ENCODE measurements at places on chromosomes 5 and 9.

GRCh38 chr5:56632939-56633338 is 182.4 kb upstream of the MAP3K1 start:
- no peak for DNase-seq

- no peak for DNase-seq
Observed at GRCh38 chr5:118440496-118440895, 547.9 kb downstream of the DTWD2 start.

- peak; percentile 38 for DNase-seq
Observed at GRCh38 chr9:21434202-21435014, 5.8 kb upstream of the IFNA1 start.

DNA sequence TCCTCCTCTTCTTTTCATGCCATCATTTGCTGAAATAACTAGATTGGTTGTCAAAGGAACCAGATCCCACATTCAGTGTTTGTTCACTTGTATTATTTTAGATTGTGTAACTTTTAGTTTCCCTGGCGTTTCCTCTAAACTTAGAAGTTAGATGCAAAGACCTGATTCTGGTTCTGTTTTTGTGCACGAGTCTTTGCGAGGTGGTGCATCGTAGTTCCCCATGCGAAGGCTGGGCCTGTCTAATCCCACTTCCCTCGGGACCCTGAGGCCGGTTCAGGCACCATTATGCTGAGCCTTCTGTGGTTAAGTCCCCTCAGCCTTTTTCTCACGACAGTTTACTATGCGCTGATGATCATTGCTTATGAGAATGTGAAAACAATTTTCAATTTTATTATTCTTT is 219.1 kb upstream of the OTULINL start:
- no peak for DNase-seq

DNA sequence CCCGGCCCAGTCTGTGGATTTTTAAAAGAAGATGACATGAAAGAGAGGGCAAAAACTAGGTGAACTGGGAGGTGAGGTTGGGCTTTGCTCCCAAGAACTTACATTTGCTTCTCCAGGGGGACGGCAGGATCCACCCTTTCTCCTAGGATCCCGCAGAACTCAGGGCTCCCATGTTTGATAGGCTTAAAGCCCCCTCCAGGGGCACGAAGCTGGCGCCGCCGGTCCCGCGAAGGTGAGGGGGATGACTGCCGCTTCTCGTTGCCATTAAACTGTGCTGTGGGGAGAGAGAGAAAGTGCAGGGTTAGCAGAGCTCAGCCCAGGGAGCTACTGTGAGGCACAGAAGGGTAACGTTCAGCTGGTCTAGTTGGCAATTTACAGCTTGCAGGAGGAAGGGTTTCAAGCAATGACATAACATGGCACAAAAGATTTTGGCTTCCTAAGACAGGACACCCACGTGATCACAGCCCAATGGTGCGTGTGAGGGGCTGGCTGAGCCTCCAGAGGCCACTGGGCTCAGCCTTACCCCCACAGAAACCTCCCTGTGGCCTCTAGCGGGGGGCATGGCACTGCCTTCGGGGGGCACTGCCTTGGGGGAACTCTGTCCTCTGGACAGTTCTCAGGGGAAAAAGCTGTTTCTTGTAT is 52.0 kb upstream of the SLC25A51 start:
- no peak for DNase-seq

- DNase-seq, result no peak
Observed at GRCh38 chr9:126788046-126788445, 16.8 kb upstream of the ZBTB43 start.

- no peak for DNase-seq
Observed at GRCh38 chr5:76643371-76643770, 20.2 kb upstream of the F2RL2 start.

GRCh38 chr9:96599298-96599697 is 20.3 kb downstream of the CDC14B start:
- DNase-seq, result no peak

GRCh38 chr5:179152144-179152895 is 92.1 kb downstream of the ZNF354C start:
- no peak for DNase-seq

Data from NCI-H1105 treated with DMSO at 0.1 percent for 48 hours (cell line).